ENCODE measurements at places on chromosomes 7 and 10. TPM values are rescaled to one million over a fixed set of nuclear protein-coding genes. Genes with fewer than 3 reads are reported as not detected.

GRCh38 chr10:97095701-97096260 is 90.0 kb downstream of the SLIT1 start:
- no peaks in the 10 kb centered on the region for H3K4me1 ChIP-seq
- no peak for DNase-seq
- H3K27me3 ChIP-seq = peaks cover 97% of the 10 kb centered on the region

DNA sequence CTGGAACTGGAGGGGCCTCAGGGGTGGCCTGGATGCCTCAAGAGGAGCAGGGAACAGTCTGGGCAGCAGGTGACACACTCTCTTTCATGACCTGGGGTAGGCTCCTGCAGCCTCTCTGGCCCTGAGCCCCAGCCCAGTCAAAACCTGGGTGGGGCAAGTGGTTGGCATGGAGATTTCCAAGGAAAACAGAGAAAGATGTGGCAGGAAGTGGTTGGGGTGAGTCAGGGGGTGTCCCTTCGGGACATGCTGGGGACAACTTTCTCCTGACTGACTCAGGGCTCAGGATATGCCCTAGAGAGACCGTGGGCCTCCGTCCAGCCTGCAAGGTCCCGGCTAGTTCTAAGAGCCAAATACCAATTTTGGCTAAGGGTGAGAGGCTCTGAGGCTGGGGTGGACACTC is 2.9 kb downstream of the AQP1 start:
- H3K27me3 ChIP-seq = no peaks in the 10 kb centered on the region
- peaks cover 30% of the 10 kb centered on the region for H3K4me1 ChIP-seq
- no peaks in the 10 kb centered on the region for H3K36me3 ChIP-seq
- DNase-seq = peak; percentile 97
- H3K4me3 ChIP-seq = no peak overlapping the region
- peak overlapping the region; percentile 74 for H3K27ac ChIP-seq

DNA sequence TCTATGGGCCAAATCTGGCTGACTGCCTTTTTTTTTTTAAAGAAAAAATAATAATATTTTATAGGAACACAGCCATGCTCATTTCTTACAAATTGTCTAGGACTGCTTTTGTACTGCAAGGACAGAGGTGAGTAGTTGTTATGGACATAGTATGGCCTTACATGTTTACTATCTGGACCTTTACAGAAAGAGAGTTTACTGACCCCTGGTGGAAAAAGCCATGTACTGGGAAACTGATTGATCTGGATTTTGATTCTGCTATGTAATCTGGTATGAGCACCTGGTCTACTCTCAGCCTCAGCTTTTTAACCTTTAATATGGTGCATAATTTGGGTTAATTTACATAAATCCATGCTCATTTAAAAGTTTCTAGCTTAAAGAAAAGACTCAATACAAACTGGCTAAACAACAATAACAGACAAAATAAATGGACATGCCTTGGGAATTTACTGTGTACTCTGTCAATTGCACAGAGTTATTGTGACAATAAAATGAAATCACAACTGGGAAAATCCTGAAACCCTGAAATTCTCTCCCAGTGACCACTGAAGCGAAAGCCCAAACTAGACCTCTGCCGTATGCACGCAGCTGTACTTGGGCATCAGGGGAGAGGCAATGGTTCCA is 260.7 kb downstream of the BMPER start:
- no peaks in the 10 kb centered on the region for H3K36me3 ChIP-seq
- H3K4me3 ChIP-seq = no peak overlapping the region
- no peak for DNase-seq
- peaks cover 21% of the 10 kb centered on the region for H3K27me3 ChIP-seq
- H3K27ac ChIP-seq = no peak overlapping the region
- H3K4me1 ChIP-seq = no peaks in the 10 kb centered on the region

SYNPO2L gene
- 0.76 TPM for total RNA-seq

PRLHR gene
- total RNA-seq = not detected

GRCh38 chr7:159094919-159095915 is 49.5 kb downstream of the VIPR2 start:
- H3K4me3 ChIP-seq = no peak overlapping the region
- H3K27ac ChIP-seq = no peak overlapping the region
- no peaks in the 10 kb centered on the region for H3K36me3 ChIP-seq
- no peaks in the 10 kb centered on the region for H3K4me1 ChIP-seq

DNA sequence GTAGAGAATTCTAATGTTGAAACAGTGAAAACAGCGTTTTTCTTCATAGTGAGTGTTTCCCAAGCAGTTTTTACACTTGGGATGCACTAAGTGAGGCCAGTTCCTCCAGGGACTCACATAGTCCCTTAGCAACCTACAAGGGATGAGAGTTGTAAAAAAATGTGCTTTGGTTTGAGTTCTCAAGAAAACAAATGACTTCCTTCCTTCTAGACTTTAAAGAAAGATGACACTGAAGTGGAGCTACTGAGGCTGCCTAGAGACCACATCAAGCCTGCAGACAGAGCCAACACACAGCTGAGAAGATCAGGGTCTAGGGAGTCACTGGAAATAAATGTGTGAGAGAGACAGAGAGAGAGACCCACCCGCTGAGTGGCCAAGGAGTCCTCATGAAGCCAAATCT is 264.4 kb downstream of the TNS3 start:
- no peak overlapping the region for H3K4me3 ChIP-seq
- peaks cover 58% of the 10 kb centered on the region for H3K36me3 ChIP-seq
- no peak for DNase-seq
- H3K4me1 ChIP-seq = no peaks in the 10 kb centered on the region
- no peaks in the 10 kb centered on the region for H3K27me3 ChIP-seq

AGBL3 gene
- total RNA-seq = 4.3 TPM

DNA sequence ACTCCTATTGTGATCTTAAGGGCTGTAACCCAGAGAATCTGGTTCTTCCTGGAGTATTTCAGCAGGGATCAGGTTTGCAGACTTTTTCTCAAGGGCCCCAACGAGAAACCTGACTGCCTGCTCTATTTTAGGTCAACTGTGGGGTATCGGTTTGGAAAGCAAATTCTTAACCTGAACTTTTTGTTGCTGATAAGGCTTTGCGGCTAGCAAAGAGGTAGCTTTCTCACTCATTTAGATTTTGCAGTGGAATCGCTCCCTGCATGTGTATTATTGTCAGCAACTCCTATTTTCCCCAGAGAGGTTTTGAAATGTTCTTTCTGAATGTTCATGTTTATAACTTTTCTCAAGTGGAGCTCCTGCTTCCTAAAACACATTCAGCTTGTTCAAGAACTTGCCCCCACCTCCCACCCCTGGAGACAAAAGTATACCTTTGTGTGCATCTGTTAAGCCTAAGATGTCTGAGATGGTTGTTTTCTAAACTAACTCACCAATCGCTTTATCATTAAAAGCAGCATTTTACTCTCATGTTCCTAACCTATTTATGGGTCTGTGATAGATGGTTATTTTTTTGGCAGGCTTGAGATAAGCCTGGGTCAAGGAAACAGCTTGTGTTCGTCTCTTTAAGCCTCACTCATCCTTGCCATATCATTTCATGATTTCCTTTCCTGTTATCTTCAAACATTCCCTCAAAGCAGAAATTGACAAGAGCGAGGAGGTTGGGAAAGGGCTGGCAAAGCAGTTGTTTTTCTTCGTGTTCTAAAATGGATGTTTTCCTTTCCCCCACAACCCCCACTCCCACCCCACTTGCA is 129.8 kb downstream of the BAMBI start:
- H3K27ac ChIP-seq = no peak overlapping the region
- H3K36me3 ChIP-seq = no peaks in the 10 kb centered on the region

HABP2 gene
- total RNA-seq = not detected

DNA sequence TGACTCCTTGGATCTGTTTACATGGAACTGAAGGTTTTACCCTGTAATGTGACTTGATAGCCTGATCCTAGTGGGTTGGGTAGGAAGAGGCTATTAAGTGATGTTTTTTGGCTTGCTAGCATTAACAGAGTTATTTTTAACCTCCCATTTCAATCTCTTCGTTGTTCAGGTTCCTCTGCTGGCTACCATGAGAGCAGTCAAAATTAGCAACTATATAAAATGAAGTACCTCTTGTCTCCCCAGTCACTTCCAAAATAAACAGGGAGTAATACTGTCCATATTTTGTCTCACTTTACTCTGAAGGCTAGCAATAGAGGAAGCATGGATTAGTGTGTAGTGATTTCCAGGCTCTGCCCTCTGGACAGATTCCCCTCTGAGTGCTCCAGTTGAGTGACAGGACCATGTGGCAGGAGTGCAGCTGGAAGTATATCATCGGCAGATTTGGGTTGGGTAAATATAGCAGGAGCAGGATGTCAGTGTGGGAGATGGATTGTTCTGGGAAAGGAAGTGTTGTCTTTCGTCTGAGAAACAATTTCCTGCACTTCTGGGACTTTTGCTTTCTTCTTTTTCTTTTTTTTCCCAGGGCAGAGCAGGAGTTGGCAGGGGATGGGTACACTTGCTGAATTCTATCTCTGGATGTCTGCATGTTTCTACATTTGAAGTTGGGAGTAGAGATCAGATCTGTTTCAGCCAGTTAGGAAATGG is 35.2 kb downstream of the GBF1 start:
- H3K27ac ChIP-seq = no peak overlapping the region
- H3K4me3 ChIP-seq = no peak overlapping the region
- H3K27me3 ChIP-seq = no peaks in the 10 kb centered on the region
- H3K4me1 ChIP-seq = no peaks in the 10 kb centered on the region
- DNase-seq = no peak

GRCh38 chr10:5043716-5044115 is 40.1 kb upstream of the AKR1C2 start:
- DNase-seq = no peak
- H3K27ac ChIP-seq = no peak overlapping the region
- no peak overlapping the region for H3K4me3 ChIP-seq
- no peaks in the 10 kb centered on the region for H3K27me3 ChIP-seq
- H3K4me1 ChIP-seq = 0 out of 2 replicates have a peak, but pooled peaks cover 15% of the 10 kb centered on the region
- 0 out of 2 replicates have a peak, but pooled peaks cover 5% of the 10 kb centered on the region for H3K36me3 ChIP-seq

DNA sequence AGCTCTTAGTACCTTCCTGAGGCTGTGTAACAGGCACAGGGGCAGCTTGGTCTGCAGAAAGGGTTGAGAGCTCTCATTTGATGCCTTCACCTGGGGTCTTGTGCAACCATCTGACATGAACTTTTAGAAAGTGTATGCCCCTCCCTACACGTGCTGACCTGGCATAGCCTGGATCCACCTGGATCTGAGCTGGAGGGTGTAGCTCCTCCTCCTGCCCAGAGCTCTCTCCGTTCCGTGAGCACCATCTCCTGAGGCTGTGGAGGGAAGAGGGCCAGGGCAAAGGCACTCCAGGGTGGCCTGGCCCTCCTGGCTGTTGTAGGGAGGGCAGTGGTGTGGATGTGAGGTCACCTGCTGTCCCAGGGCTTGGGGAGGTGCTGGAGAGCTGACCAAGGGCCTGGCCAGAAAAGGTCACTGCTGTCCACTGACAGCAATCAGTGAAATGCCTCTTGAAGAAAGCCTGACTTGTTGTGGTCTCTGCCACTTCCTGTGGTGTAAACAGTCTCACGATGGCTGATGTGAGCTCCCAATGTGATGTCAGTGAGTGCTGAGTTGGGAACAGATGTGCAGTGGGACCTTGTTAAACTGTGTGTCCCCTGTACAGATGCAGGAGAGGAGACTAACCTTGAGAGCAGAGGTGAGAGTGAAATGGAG is 23.0 kb downstream of the AMZ1 start:
- H3K4me1 ChIP-seq = no peaks in the 10 kb centered on the region
- H3K27me3 ChIP-seq = no peaks in the 10 kb centered on the region
- no peak overlapping the region for H3K4me3 ChIP-seq
- no peak for DNase-seq
- no peak overlapping the region for H3K27ac ChIP-seq

- no peak overlapping the region for H3K27ac ChIP-seq
- no peaks in the 10 kb centered on the region for H3K27me3 ChIP-seq
- no peaks in the 10 kb centered on the region for H3K36me3 ChIP-seq
- H3K4me3 ChIP-seq = no peak overlapping the region
- H3K4me1 ChIP-seq = no peaks in the 10 kb centered on the region
Observed at GRCh38 chr10:96638696-96639095, 51.9 kb upstream of the TM9SF3 start.

CEP55 gene
- total RNA-seq = 29.6 TPM

DNA sequence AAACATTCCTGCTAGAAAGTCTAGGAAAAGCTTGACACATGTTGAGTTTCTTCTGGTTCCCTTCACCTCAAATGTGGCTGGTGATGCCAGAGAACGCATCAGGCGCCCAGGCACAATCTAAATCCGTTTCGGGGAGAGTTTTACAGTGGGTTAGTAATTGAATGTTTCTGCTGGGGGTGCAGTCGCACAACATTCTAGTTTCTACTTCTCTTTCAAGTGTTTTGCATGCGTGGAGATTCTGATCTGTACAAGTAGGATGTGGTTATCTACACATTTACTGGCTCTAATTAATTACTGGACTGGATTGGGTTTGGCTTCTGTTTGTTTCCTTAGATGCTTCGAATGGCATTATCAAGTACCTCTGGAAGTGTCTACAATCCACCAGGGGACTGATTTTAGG is 173.8 kb downstream of the TMEM26 start:
- peaks cover 6% of the 10 kb centered on the region for H3K4me1 ChIP-seq
- H3K36me3 ChIP-seq = no peaks in the 10 kb centered on the region
- H3K27ac ChIP-seq = no peak overlapping the region
- H3K27me3 ChIP-seq = no peaks in the 10 kb centered on the region
- no peak overlapping the region for H3K4me3 ChIP-seq

LIPK gene
- total RNA-seq = not detected

AGR2 gene
- 76.1 TPM for total RNA-seq

DNA sequence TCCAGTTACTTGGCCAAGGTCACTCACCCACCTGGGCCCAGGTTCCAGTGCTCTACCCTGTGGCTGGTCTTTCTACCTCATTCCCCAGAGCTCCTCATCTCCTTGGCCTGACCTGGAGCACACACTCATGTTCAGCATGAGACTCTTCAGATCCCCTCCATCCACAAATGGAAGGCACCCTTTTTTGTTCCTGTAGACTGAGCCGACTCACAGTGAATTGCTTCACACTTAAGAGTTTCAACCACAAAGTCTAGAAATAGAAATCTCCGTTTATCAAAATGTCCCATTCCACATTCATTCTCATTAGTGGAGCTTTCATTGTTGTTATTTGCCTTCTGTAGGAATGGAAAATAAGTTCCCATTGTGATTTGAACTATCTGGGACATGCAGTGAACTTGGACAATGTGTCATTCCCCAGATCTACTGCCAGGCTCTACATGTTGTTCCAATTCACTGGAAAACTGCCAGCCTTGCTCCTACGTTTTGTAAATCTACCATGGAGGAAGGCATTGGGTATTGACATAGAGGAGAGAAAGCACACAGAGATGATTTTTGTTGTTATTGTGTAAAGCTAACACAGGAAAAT is 125.3 kb upstream of the CELF2 start:
- H3K27me3 ChIP-seq = no peaks in the 10 kb centered on the region
- H3K27ac ChIP-seq = no peak overlapping the region
- H3K4me3 ChIP-seq = no peak overlapping the region
- no peaks in the 10 kb centered on the region for H3K36me3 ChIP-seq
- no peak for DNase-seq
- no peaks in the 10 kb centered on the region for H3K4me1 ChIP-seq

CHRM2 gene
- total RNA-seq = 0.17 TPM

- no peaks in the 10 kb centered on the region for H3K27me3 ChIP-seq
- DNase-seq = no peak
- H3K36me3 ChIP-seq = no peaks in the 10 kb centered on the region
Observed at GRCh38 chr10:68666280-68666760, 54.7 kb upstream of the CCAR1 start.

BCL7B gene
- 70.4 TPM for total RNA-seq

GRCh38 chr10:6802759-6803426 is 222.8 kb upstream of the PRKCQ start:
- no peaks in the 10 kb centered on the region for H3K4me1 ChIP-seq
- no peak for DNase-seq
- no peaks in the 10 kb centered on the region for H3K27me3 ChIP-seq
- no peak overlapping the region for H3K27ac ChIP-seq
- no peaks in the 10 kb centered on the region for H3K36me3 ChIP-seq

All from PC-9 (cell line).